ENCODE measurements at places on chromosomes 12 and 14.

DNA sequence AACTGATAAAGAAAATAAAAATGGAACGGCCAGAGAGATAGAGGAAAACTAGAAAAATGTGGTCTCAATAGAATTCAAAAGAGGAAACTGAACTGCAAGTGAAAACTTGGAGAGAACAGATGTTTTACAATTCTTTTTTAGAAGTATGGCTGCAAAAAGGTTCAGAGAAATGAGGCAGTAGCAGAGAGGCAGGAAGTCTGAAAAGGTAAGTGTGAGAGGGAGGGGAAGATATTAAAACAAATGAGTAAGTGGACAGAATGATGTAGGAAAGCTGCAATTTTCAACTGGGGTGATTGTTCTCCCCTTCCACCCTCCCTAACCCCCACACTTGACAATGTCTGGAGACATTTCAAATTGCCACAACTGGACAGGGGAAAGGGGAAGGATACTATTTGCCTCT lies 12.9 kb downstream of the BTBD7 start:
- no peak for DNase-seq

DNA sequence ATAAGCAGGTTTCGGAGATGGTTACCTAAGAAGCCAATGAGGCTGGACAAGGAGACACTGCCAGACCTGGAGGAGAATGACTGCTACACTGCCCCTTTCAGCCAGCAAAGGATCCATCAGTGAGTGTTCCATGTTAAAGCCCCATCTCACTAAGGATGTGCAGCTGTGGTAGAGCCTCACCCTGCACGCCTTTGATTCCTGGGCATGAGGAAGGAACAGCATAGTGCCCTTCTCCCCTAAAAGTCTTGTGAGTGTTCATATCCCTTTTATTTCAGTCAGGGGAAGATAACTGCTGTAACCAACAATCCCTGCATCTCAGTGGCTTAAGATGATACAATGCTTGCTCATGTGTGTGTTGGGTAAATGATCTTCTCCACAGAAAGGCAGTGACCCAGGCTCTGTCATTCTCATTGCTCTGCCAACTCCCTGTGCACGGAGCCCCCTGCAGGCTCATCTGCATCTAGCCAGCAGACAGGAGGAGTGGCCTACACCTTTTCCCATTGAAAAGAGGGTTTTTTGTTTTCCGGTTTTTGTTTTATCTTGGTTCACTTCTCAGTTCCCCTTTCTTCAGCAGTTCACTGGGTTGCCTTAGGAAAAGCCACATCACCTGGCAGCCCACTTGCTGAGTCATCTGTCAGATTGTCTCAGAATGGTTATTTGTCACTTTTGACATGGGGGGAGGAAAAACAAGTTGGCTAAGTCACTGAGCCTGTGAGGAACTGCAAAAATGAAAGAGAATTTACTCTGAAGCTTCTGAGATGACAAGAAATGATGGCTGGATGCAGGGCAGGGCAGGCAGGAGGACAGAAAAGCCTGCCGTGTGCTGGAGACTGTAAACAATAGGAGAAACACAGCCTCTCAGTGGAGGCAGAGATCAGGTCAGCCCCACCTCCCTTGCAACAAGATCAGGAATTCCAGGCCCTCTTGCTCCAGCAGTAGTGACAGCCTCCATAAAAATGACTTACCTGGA lies 193.3 kb downstream of the ANO4 start:
- DNase-seq: peak; percentile 24

- DNase-seq: no peak
Measured at GRCh38 chr12:8637244-8637643, 24.6 kb upstream of the AICDA start.

DNA sequence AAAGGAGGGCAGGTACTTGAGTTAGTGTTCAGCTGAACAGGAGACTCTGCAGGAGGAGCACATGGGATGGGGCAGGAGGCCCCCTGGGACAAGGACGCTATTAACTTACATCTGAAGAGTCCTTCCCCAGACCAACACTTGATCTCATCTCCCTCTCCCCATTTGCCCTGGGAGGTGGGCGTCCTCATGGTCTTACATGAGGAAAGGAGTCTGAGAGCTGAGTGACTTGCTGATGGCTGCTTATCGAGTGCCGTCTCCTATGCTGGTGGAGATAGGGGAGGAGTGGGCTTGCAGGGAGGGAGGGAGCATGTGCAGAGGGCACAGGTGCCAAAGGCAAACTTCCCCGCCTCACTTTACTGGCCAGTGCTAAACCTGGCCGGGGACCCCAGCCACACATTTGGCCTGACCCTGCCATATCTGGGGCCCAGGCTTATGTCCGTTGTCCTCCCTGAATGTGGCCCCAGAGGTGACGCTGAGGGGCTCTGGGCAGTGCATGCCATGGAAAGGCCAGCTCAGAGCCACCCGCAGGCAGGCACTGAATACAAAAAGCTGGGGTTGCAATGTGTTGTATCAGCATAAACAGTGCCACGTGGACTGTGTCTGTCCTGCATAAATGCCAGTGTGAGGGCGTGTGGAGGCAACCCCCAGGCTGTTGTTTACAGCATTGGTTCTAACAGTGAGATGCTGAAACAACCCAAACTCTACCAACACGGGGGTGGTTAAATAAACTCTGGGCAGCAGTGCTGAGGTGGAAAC lies 29.4 kb downstream of the FAIM2 start:
- no peak for DNase-seq

DNA sequence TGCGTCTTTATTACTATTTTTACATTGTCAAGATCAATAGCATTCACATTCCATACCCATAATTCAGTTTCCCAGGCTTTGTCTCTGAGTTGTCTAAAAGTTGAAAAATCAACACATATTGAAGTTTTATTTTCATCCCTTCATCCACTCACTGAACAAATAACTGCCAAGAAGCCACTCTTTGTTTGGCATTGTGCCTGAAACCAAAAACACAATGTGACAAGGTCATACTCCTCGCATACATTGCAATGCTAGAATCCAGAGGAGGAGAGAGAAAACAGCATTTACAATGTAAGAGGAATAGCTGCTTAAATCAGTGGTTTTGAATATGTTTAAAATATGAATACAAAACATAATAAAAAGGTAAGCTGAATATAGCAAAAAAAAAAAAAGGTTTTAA lies 71.8 kb downstream of the CCDC60 start:
- DNase-seq: no peak

DNA sequence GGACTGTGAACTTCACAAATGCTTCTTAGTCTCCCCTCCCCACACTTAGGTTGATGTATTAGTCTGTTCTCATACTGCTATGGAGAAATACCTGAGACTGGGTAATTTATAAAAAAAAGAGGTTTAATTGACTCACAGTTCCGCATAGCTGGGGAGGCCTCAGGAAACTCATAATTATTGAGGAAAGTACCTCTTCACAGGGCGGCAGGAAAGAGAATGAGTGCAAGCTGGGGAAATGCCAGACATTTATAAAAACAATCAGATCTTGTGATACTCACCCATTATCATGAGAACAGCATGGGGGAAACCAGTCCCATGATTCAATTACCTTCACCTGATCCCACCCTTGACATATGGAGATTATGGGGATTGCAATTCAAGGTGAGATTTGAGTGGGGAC lies 178.8 kb downstream of the SLC38A4 start:
- DNase-seq: no peak

GRCh38 chr12:90741611-90742010 lies 213.4 kb downstream of the CCER1 start:
- no peak for DNase-seq

- DNase-seq: no peak
Measured at GRCh38 chr12:7123806-7124522, 4.7 kb downstream of the RBP5 start.

Data from HFF-Myc (cell line).